ENCODE measurements at places on chromosomes 2 and 18.
A peak's percentile ranks its signal among the peaks of the same experiment; 100 is the strongest.

GRCh38 chr2:150383587-150383986, 103.9 kb downstream of the RND3 start:
- DNase-seq: no peak

DNA sequence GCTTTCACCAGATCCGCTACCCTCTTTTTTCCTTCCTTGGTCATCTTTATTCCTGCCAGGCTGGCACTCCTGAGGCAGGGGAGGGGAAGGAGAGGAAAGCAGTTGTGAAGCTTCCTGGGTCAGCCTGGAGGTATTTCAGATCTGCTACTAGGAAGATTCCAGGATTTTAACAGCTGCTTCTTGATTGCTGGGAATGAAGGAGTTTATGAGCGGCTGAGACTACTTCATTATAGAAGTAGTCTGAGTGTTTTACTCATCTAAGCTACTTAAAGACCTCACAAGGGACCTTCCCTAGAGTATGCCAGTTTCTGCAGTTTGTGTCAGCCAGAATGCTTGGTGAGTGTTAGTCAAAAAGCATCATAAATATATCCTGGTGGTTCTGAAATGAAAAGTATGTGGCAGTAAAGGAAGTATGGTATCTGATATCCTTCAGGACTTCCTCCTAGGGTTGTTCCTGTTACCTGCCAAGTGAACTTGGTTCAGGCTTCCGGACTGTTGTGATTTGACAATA, 1.9 kb downstream of the TANC1 start:
- peak; percentile 35 for DNase-seq

- no peak for DNase-seq
These were observed 191.9 kb upstream of the CTAGE1 start for GRCh38 chr18:22609642-22610041.

- no peak for DNase-seq
These were observed 220.7 kb downstream of the PTH2R start for GRCh38 chr2:208627110-208627884.

GRCh38 chr2:34368304-34368703, 769.2 kb upstream of the FAM98A start:
- no peak for DNase-seq

DNA sequence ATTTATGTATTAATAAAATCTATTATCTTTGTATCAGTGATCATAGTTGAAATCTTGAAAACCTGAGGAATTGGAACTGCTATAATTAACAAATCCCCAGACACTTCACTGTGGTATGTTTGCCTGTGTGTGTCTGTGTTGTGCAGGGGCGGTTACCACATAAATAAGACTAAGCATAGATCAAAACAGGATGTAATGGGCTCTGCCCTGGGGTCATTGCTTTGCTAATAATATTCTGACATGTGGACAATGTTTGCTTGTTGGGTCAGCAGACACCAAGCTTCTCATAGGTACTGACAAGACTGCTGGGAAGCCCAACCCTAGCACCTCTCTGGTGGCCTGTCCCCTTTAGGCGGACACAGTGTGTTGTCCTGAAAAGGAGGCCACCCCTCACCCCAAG, 35.8 kb upstream of the DOK6 start:
- DNase-seq: no peak

DNA sequence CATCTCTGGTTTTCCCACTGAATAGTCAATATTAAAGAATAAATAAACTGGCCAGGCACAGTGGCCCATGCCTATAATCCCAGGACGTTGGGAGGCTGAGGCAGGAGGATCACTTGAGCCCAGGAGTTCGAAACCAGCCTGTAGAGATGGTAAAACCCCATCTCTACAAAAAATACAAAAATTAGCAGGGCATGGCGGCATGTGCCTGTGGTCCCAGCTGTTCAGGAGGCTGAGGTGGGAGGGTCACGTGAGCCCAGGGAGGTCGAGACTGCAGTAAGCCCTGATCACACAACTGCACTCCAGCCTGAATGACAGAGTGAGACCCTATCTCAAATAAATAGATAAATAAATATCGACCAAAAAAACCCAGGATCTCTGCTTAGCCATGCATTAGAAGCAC, 50.2 kb upstream of the BIN1 start:
- no peak for DNase-seq

DNA sequence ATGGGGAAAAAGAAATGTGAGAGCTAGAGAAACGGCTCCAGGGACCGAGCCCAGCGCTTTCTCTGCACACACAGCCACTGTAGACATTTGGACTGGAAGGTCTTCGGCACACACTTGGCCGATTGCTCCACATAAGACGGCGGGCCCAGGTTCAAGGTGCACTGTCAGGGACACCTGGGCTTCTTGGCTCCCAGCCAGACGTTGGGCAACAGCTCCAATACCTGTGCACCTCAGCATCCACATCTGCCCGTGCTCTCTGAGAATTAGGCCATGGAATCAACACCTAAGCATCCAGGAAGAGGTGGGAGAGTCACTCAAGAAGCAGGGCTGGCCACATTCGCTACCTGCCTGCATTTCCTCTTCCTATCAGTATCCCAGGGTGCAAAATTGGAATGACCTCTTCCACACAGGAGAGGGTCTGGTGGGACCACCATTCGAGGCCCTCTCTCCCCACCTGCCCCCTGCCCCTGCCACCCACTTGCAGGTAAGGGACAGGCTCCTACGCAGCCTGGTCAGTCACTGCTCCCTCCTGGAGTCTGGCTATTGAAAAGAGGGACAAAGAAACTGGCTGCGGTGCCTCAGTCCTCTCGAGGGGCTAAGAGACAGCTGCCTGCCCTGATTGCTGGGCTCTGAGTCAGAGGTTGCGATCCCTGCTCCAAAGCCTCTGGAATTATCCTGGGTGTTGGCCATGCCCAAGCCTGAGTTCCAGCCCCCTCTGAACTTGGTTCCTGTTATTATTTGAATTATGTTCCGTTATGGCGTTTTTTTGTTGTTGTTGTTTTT, 40.1 kb upstream of the TAF1B start:
- DNase-seq: no peak

GRCh38 chr18:8681196-8681595, 24.2 kb upstream of the MTCL1 start:
- no peak for DNase-seq

DNA sequence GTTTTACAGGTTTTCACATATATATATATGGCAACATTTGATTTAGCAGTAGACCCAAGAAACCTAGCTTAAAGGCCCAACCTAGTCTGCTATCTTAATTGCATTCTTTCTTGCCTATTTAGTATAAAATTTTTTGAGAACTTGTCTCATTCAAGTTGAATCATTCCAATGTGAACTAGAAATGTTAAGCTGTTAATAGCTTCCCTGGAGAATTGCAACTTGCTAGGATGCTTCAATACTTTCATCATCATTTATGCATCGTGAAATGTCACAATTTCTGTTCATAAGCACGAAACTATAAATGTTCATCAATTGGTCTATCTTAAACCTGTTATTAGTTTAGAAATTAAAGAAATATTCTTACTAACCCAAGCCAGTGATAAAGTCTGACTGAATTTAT, 217.6 kb downstream of the BABAM2 start:
- DNase-seq: no peak

- no peak for DNase-seq
These were observed 24.4 kb upstream of the TRPM8 start for GRCh38 chr2:233892793-233893192.

DNA sequence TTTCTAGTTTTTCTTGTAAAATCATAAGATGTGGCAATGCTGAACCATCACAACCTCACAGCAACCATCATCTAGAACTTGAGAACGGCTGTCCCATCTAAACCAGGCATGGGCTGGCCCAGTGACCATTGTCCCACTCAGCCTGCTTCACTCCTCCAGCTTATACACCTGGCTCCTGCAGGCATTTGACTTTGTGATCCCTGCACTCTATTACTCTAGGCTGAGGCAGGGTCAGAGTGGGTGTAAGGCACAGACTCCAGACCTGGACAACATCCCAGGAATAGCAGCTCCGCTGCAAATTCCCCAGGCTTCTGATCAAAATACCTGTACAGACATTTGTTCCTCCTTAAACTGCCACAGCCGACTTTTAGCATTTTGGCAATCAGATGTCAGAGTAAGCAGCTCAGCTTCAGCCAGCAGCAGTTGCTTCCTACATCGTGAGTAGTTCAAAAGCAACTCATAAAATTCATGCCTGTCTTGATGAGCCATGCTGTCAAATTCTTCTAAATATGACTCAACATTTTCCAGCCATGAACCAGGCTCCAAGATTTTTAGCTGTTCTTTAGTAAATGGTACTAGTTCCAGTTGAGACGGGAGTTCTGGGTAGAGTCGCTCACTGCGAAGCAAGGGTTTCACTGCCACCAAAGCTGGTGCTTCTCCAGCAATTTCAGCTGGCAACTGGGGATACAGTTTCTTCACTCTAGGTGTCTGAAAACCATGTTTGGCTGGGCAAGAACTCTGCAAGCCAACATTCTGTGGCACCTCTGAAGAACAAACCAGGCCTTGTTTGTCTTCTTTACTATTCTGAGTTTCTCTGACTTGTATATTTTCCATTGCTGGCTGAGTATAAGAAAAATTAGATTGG, 12.8 kb downstream of the EPG5 start:
- no peak for DNase-seq

DNA sequence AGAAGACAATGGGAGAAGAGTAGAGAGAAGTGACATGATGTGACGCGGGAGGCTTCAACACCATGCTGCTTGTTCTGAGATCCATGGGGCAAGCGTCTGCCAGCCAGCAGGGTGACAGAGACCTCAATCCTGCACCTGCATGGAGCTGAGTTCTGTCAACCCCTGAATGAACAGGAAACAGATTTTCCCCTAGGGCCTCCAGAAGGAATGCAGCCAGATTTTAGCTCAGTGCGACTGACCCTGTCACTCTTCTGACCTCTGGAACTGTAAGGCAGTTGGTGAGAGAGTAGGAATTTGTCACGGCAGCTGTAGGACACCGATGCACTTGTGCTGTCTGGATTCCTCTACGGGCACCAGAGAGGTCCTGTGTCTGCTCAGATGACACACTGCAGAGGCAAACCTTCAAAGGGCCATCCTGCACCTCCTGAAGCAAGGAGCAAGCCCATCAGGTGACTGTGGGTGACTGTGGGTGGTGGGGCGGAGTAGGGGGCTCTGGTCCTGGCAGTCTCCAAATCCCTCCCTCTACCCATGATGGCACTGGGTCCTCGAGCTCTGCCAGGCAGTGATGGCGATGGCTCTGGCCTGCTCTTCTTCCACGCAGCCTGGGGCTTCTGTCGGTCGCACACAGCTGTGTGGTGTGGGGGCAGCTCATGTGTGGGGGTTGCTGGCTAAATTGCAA, 194.3 kb upstream of the TWIST2 start:
- no peak for DNase-seq

DNA sequence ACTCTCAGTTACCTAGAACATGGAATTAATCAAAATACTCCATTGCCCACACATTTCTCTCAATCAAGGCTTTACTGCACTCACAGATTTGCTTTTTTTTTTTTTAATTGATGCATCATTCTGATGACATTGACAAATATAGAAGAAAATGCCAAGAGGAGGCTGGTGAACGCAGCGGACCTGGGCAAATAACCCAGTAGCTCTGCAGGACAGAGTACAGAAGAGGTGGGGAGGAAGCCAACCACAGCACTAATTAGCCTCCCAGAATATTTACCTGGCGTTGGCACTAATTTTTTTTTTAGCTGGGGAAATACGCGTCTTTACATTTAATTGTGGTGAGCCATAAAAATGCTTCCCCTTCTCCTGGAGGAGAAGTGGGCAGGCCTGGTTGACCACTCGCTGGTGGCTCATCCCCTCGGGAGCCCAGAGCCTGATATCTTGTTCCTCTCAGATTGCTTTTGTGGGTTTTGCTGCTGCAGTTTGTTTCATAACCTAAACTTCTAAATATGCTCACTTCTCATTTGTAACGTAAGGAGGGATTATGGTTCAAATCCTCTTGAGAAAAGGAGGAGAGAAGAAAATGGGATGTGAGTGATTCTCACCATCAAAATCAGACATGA, 165.8 kb upstream of the EPB41L3 start:
- DNase-seq: peak; percentile 76

- no peak for DNase-seq
These were observed 28.6 kb downstream of the CAPN13 start for GRCh38 chr2:30778611-30779010.

GRCh38 chr2:233031556-233032500, 644 bp upstream of the NEU2 start:
- DNase-seq: no peak

DNA sequence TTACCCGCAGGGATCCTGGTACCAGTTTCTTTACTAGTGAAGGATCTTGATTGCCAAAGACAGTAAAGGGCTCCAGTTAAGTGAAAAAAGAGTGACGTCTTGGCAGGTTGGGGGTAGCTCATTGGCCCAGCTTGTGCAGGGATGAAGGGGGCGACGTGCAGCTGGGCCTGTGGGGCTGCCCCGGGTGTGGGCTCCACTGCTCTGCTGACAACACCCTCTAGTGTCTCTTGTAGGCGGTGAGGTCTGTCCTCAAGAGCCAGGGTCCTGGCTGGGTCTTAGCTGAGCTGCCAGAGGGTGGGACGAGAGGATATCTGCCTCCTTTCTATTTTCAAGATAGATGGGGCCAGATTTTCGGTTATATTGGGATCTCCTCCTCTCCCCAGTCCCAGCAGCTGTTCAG, 6.1 kb downstream of the ARHGEF4 start:
- DNase-seq: no peak

GRCh38 chr2:185502351-185502750, 236.3 kb upstream of the FSIP2 start:
- DNase-seq: peak; percentile 82

DNA sequence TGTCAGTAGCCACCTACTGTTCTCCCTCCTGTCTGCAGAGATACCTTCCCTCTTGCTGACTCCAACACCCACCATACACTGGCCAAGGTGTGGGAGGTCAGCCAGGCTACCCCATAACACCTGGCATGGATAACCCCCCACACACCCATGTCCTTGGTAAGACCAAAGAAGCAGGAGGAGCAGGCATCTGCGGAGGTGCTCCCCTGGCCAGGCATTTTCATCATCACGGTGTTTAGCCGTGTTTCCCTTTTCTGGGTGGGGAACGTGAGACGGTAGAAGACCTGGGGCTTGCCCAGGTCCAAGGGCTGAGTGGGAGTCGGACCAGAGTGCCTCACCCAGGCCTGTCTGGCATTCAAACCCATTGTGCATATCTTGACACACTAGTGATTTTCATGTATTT, 150.3 kb downstream of the SMAD7 start:
- DNase-seq: no peak

DNA sequence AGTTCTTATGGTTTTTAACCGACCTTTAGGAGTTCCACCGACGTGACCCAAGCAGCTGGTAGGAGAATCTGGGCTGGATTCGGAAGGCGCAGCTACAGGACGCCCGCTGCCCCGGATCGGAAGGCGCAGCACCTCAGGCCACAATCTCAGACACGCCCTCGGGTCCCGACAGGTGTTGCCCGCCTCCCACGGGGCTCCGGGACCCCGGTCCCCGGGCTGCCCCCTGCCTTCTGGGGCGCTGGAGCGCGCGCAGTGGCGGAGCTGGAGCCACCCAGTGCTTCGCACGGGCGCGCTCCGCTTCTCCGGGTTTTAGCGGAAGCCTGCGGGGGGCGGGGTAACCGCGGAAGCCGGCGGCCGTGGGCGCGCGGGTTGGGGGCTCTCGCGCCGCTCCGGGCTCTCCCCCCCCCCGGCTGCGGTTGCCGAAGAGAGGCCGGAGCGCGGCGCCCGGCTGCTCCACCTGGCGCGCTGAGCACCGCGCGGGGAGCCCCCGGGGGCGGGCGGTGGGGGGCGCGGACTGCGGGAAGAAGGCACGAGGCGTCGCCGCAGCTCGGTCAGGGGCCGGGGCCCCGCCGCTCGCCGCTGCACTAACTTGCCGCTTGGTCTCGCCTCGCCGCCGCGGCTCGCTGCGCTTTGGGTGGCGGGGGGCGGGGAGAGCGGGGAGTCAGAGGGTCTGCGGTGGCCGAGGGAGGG, 718.8 kb downstream of the DPP10 start:
- DNase-seq: no peak
